ENCODE measurements at places on chromosomes 7 and 10.

DNA sequence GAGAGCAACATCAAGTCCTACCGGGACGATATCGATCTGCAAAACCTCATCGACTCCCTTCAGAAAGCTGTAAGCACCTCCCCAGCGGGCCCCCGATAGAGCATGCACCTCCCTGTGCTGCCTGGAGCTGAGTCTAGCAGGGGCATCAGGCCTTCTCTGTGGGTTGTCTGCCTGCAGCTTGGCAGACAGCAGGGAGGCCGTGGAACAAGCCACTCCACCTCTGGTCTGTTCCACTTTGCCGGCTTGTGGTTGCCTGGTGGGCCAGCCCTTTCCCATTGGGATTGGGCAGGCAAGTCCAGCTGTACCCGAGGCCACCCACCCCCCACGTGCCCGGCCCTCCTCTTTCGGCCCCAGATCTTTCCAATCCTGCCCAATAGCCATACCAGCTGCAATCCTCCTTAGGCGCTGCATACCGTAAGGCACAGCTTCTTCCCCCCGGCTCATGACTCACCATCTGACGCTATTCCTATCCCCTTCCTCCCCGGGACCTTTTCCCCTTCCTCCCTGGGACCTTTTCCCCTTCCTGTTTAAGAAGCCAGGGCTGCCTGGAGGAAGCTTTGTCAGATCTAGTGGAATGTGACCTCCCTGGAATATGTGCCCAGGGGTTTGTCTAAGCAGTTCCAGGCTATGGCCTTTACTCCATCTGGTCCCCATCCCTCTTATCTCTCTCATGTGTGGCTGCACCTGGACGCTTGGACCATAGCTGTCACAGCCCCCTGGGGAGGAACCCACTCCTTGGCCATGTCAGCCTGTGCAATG, 28.1 kb upstream of the SH2D4B start:
- peaks cover 53% of the 10 kb centered on the region for H3K36me3 ChIP-seq
- DNase-seq: no peak
- peaks cover 21% of the 10 kb centered on the region for H3K4me1 ChIP-seq

GRCh38 chr7:101129603-101130117, 2.8 kb downstream of the SERPINE1 start:
- no peak overlapping the region for H3K27ac ChIP-seq
- no peak for DNase-seq
- peaks cover 37% of the 10 kb centered on the region for H3K27me3 ChIP-seq
- no peaks in the 10 kb centered on the region for H3K36me3 ChIP-seq

- H3K4me3 ChIP-seq: no peak overlapping the region
- no peak for DNase-seq
- no peak overlapping the region for H3K27ac ChIP-seq
Measured at GRCh38 chr10:25175527-25176420, 973 bp downstream of the GPR158 start.

DNA sequence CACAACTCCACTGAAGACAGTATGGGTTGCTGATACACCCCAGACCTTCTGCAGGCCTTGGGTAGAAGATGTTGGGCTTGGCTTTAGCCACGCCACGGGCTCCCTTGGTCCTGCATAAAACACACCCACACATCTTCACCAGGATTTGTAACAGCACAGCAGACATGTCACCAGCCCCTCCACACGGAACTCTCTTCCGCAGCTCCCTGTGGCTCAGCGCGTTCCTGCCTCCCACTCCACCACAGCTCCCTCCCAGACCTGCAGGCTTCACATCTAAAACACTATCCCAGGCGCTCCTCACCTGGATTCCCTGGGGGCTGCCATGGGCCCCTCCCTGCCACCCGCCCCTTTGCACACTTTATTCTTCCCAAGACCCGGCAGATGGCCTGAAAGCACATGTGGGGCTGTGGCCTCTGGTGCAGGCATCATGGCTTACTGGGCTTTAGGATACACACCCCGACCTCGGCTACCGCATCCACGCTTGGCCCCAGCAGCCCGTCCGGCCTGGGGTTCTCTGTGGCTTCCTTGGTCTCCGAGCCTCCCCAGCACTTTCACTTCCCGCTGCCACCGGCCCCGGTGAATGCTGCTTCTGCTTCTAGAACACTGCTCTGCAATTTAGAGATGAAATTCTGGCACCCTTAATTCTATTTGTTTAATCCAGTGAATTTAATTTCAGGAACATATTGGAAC, 432.9 kb downstream of the DNAJB6 start:
- no peak for DNase-seq
- no peaks in the 10 kb centered on the region for H3K4me1 ChIP-seq
- H3K36me3 ChIP-seq: no peaks in the 10 kb centered on the region
- no peak overlapping the region for H3K27ac ChIP-seq
- no peaks in the 10 kb centered on the region for H3K27me3 ChIP-seq

DNA sequence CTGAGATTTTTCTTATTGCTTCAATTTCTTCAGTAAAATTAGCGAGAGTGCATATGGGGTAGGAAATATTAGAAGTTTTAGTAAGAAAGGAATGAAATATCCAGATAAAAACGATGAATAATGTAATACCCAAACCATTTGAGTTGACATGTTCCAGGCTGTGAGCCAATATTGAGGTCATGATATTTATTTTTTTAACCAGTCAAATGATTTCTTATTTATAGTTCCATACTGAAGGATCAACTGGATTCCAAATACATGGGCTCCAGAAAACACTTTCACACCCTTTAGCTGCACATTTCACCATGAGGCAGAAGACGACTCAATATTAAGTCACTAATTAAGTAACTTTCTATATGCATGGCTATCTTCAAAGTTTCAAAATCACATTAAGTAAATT, 312.5 kb downstream of the PPP1R3A start:
- H3K36me3 ChIP-seq: no peaks in the 10 kb centered on the region
- no peak overlapping the region for H3K27ac ChIP-seq
- no peak for DNase-seq
- H3K4me1 ChIP-seq: no peaks in the 10 kb centered on the region
- H3K27me3 ChIP-seq: no peaks in the 10 kb centered on the region

DNA sequence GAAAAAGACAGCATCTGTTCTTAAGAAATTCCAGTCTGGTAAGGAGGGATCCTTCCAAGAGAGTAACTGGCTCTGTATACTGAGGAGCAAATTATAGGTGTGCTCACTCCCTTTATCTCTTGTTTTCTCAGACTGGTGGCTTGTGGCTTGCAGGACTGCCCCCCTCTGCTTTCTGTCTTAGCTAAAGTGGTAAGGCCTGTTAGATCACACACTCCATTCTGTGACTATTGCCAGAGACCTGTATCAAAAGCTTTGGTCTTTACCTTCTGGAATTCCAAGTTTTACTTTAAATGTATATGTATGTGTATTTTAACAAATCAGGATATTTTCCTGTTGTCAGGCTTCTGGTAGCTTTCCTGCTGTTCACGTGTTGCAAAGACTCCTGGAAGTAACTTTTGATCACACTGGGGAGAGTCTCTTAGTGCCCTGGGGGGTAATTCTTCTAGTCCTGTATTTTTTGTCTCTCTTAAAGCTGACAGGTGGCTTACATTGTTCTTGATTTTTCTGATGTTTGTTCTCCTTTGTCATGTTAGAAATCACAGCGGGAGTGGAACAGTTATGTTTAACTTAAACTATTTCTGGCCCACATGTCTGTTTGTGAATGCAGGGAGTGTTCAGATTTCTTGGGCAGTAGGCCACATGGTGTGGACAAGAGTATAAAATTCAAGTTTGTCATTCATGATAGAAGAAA, 99.0 kb downstream of the PLPP4 start:
- H3K4me1 ChIP-seq: no peaks in the 10 kb centered on the region
- H3K27ac ChIP-seq: no peak overlapping the region
- H3K4me3 ChIP-seq: no peak overlapping the region

DNA sequence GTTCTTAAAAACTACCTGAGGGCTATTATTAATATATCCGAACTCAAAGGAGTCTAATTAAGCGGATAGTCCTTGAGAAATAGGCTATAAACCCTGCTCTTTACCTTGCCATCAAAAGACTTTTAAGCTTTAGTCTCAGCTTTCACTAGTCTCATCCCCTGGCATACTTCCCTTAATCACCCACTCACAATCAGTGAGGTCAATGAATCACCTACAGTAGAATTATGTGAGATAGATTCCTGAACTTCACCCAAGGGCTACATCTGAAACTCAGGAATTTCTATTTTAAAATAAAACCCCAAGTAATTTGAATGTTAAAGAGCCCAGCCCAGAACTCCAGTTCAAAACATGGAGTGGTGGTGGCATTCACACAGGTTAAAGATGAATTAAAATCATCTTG, 108.7 kb downstream of the ETV1 start:
- no peaks in the 10 kb centered on the region for H3K27me3 ChIP-seq
- no peak overlapping the region for H3K4me3 ChIP-seq
- H3K27ac ChIP-seq: no peak overlapping the region
- H3K4me1 ChIP-seq: no peaks in the 10 kb centered on the region
- no peaks in the 10 kb centered on the region for H3K36me3 ChIP-seq

DNA sequence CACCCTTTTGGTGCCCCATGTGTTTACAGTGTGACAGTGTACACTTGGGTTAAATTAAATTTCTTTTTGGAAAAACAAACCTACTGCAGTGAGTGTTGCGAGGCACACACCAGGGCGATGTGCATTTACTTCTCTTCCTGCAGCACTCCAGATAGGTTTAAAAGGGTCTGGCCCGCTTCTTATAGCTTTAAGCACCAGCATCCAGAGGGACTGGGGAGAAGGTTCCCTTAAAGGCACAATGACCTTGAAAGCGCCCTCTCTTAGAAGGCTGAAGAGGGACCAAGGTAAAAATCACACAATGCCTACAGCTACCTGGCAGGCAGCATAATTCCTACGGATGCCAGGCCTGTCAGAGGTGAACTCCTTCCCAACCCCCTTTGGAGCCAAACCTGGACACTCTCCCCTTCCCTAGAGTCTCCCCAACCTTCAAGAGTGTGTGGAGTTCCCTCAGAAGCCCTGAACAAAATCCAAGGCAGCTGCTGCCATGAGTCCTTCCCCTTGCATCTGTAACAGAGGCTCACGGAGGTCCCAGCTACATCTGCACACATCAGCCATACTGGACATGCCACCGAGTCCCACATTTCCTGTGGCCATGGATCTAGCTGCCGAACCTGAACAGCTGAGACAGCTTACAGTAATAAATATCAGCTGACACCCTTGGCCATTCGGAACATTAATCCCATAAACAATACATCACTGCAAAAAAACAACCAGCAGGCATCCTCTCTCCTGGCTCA, 33.2 kb downstream of the TRIM8 start:
- no peak overlapping the region for H3K4me3 ChIP-seq
- no peak for DNase-seq
- H3K27ac ChIP-seq: no peak overlapping the region
- no peaks in the 10 kb centered on the region for H3K27me3 ChIP-seq
- peaks cover 40% of the 10 kb centered on the region for H3K4me1 ChIP-seq

DNA sequence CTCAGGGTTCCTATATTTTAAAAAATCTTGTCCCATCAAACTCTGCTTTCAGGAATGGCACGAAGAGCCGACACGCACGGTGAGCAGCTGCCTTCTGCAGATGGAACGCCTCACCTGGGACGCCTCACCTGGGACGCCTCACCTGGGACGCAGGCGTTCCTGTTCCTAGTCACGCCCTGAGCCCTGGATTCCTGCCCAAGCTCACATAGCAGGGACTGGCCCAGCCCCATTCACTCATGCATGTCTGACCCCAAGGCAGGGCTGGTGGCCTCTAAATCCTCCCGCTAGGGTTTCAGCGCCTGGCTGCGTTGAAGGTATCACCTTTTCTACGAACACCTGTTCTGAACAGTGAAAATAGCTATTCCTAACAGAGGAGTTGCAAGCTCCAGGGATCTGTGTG, 49.8 kb downstream of the CARD11 start:
- DNase-seq: no peak
- H3K4me1 ChIP-seq: peaks cover 3% of the 10 kb centered on the region
- H3K27ac ChIP-seq: no peak overlapping the region
- H3K4me3 ChIP-seq: no peak overlapping the region
